ENCODE measurements at places on chromosomes 2 and 18.

- peak; percentile 75 for DNase-seq
These were observed 158.3 kb downstream of the GLI2 start for GRCh38 chr2:120893811-120894584.

GRCh38 chr2:131125195-131125757 lies 20.1 kb downstream of the PLEKHB2 start:
- DNase-seq: no peak

GRCh38 chr2:7726989-7727388 lies 809.8 kb downstream of the RNF144A start:
- no peak for DNase-seq

- no peak for DNase-seq
These were observed 12.9 kb upstream of the PGAP1 start for GRCh38 chr2:196939371-196939770.

- no peak for DNase-seq
These were observed 55.9 kb downstream of the TRPM8 start for GRCh38 chr2:233972941-233973575.

- DNase-seq: no peak
These were observed 38.6 kb upstream of the RASGRP3 start for GRCh38 chr2:33437815-33438214.
